ENCODE measurements at places on chromosomes 4 and X. TPM values are rescaled to one million over a fixed set of nuclear protein-coding genes. Genes with fewer than 3 reads are reported as not detected.

DNA sequence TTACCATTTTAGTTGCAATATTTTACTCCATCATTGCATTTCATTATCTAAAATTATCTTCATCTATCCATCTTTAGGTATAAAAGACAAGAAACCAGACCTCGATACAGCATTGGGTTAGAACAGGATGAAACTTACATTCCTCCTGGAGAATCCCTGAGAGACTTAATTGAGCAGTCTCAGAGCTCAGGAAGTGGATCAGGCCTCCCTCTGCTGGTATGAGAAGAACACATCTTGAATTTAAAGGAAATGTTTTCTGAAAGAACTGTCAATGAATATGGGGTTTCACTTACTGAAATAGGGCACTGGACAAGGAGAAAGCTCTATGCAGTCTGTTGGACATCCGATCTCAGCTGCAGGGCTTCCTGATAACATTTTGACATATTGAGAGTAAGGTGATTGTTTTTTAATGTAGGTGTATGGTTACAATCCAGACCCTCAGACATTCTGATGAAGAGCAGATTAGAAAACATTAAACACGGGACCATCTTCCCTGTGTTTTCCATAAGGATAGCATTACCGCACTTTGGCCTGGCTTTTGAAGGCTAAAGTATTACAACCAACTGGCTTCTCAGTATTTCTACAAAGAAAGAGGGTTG lies 367.2 kb downstream of the BMPR1B start:
- no peak for DNase-seq

DNA sequence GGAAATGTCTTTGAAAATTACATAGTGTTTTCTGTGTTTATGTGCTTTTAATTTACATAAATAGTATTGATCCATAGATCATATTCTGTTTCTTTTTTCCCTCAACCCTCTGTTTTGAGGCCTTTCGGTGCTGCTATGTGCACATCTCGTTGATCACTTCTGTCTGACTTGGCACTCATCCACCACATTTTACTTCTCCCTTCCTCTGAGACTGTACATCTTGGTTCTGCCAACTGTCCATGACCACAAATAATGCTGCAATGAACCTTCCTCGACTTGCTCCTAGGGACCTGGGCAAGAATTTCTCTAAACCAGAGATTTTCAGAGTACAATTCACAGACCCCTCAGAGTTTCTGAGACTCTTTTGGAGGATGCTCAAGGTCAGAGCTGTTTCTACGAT lies 74.4 kb downstream of the RTL5 start:
- no peak for DNase-seq

DNA sequence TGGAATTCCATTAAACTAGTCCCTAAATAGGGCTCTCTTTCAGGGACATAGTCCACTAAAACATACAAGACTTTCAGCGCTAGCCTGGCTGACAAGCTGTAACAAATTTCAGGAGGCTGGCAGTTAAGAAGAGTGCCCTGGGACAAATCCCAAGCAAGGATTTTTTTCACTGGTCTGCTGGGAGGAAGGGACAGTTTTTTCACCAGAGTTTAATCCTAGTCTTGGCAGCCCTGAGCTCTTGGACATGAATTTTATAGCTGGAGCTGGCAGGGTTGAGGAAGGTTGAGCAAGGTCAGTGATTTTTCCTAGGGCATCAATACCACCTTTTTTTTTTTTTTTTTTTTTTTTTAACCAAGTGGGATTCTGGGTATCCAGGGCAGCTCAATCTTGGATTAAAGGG lies 184.4 kb downstream of the SH2D1A start:
- DNase-seq = no peak

DNA sequence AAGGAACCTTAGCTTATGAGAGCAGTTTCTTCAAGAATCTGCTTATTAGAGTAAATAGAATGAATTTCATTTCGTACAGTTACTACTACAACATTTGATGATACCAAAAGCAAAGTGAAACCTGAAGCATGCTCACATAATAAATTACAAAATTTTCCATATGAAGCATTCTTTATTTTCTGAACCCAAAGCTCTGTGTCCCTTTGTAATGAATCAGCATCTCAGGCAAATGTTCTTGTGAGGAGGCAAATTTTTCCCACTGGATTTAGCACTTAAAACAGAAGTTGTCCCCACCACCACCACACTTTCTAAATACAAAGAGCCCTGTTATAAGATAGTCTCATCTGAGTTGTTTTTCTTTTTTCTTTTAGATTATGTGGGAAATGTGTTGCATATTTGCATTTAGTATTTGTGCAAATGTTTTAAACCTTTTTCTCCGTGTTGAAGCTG lies 70.7 kb upstream of the NFKB1 start:
- DNase-seq = no peak

DNA sequence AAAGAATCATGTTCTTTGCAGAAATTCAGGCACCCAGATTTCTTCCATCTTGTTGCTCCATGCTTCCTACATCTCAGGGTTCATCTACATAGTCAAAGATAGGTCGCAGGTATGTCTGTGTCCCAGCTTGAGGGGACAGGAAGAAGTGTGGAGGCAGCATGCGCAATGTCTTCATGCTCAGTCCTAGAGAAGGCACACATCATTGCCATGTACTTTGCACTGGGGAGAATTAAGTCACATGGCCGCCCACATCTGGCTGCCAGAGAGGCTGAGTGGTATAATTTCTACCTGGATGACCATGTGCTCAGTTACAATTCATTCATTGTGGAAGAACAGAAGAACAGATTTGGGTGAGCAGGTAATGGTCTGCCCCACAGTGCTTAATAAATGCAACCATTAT lies 54.1 kb downstream of the GAB1 start:
- no peak for DNase-seq

DNA sequence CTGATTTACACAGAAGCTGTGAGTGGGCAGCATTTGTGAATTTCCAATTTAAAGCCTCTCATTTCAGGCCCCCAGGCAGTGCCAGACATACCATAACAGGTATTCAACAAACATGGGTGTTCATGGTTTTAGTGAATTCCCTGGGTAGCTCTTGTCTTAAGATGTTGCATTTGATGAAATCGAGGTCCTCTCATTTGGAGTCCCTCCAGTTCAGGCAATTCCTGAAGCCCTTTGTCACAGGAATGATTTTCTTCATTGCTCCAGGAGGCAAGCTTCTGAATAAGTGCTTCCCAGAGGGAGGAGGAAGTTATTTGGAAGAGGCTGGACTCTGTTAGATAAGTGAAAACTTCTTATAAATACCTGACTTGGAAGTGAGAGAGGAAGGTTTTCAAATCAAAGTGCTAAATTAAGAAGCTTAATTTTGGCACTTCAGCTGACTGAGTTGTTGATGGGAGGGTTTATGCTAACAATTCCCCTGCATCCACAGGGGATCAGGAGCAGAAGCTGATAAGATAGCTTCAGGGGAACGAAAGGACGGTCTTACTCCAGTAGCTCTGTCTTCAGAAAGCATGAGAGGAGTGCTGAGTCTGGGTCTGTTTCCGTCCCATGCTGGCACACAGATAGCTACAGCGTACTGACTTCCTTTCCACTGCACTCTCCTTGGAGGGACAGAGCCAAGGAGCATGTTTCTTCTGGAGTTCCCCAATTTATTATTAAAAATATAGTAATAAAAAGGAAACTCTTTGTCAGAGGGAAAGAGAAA lies 543.1 kb downstream of the GBA3 start:
- DNase-seq = no peak

DNA sequence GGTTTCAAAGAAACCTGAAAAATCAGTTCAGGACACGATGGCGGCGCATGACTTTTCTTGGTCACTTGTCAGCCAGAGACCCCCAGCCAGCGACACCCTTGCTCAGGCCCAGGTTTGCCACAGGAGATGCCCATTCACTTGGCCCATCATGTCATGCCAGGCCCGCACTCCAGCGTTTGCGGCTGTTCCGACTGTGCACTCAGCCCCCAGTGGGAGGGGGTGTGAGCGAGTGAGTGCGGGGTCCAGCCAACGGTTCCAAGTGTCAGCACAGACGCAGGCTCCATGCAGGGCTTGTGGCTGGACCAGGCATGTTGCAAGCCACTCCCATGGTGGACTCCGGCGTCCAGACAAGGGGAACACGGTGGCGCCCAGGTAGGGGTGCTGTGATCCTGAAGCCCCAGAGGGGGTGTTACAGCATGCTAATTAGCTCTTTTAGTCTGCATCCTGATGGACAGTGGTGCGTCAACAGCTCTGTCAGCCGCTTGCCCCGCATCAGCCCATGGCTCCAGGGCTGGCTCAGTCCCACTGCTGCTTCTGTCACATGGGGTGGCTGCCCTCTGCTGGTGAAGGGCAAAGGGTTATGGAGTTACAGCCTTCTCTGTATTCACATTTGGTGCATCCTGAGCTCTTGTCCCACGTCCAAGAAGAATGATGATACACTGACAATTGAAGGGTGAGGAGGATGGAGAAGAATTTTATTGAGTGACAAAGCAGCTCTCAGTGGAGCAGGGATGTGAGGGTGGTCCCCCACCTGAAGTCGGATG lies 3.7 kb upstream of the MAEA start:
- DNase-seq = no peak

DNA sequence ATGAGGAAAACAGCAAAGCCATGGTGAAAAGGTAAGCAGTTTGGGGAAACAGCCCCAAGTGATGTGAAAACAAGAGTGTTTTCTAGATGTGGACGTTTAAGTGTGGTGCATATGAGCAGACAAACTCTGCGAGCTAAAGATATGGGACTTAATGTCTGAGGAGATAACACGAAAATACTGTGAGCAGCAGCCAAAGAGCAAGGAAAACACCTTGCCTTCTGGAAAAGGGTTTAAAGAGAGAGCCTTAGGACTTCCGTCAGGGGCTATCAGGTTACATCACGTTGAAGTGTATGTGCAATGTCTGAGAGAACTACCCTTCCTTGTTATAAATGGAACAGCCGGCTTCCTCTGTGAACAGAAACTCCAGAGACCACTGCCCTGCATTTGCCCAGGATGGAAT lies 54.2 kb downstream of the LEF1 start:
- DNase-seq = no peak

- DNase-seq = no peak
Measured at GRCh38 chrX:74606799-74607198, 7.6 kb downstream of the RLIM start.

DNA sequence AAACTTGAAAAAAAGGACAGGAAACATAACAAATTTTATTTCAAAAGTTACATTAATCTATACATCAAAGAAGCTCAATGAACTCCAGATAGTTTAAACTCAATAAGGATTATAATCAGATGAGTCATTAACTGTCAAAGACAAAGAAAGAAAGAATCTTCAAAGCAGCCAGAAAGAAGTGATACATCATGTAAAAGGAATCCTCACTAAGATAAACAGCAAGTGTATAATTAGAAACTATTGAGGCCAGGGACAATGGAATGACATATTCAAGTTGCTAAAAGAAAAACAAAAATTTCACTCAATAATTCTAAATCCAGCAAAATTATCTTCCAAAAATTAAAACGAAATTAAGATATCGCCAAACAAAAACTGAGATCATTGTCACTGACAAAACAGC lies 161.6 kb upstream of the NWD2 start:
- DNase-seq = no peak

The FHIP1A gene
- 37.7 TPM for total RNA-seq

DNA sequence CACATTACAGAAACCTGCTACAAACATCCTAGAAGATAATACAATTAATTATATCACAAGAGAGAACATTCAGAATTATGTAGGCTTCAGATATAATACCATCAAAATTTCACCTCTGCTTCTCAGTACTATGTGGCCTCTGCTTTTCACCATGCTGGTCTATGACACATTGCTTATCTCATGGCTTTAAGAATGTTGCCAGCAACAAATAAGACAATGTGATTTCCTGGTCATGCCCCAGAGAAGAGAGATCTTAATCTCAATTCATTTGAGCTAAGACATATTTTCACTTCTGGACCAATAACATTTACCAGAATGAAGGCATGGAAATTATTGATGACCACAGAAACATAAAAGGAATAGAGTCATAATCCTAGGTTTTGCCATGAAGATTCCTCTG lies 1233.4 kb upstream of the ADGRL3 start:
- DNase-seq = no peak

The HS3ST1 gene
- 0.50 TPM for total RNA-seq

The GPR50 gene
- not detected for total RNA-seq

The RPL34 gene
- 667 TPM for total RNA-seq

The TTC29 gene
- not detected for total RNA-seq

- DNase-seq = no peak
Measured at GRCh38 chr4:6509587-6509986, 37.2 kb upstream of the PPP2R2C start.

DNA sequence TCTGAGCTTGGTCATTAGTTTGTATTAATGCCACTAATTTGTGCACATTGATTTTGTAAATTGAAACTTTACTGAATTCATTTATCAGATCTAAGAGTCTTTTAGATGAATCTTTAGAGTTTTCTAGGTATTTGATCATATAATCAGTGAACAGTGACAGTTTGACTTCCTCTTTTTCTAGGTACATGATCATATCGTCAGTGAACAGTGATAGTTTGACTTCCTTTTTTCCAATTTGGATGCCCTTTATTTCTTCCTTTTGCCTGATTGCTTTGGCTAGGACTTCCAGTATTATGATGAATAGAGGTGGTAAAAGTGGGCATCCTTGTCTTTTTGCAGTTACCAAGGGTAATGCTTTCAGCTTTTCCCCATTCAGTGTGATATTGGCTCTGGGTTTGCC lies 421.4 kb upstream of the CPXCR1 start:
- DNase-seq = no peak

- no peak for DNase-seq
Measured at GRCh38 chr4:6705646-6706045, 4.0 kb downstream of the MRFAP1L1 start.

DNA sequence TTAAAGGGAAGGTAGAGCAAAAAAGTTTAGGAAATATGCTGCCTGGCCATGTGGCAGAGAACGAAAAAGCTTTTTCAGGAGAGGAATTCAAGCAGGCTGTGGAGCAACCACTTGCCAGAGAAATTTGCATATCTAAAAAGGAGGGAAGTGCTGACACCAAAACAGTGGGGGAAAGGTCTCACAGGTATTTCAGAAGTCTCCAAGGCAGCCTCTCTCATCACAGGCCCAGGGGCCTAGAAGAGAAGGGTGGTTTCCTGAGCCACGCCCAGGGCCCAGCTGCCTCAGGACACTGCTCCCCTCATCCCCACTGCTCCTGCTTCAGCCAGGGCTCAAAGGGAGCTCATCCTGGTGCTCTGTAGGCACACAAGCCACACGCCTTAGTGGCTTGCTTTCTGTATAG lies 29.9 kb upstream of the STS start:
- DNase-seq = no peak

All from psoas muscle (tissue), 8 donors.